ENCODE measurements at places on chromosomes 5 and 9. TPM values are rescaled to one million over a fixed set of nuclear protein-coding genes. Genes with fewer than 3 reads are reported as not detected.
A peak's percentile ranks its signal among the peaks of the same experiment; 100 is the strongest.

GRCh38 chr5:72468024-72468423 is 39.2 kb downstream of the ZNF366 start:
- peak; percentile 70 for DNase-seq

The PCDHB10 gene
- 0.10 TPM for total RNA-seq

GRCh38 chr5:174532455-174533453 is 191.6 kb upstream of the MSX2 start:
- DNase-seq = peak; percentile 99

DNA sequence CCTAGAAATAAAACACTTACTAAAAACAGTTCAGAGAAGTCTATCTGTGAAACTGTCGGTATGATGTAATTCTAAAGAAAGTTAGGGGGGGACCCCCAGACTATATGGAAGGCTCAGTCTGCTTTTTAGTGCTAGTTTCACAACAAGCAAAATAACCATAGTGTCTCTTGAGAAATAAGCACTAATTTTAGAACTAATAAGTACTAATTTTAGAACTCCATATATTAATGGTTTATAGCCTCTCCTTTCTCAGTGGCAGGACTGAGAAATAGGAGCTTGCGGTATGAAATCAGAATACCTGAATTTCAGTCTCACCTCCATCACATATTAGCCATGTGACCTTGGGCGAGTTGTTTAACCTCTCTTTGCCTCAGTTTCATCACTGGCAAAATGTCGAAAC is 1.4 kb upstream of the PHF24 start:
- no peak for DNase-seq

DNA sequence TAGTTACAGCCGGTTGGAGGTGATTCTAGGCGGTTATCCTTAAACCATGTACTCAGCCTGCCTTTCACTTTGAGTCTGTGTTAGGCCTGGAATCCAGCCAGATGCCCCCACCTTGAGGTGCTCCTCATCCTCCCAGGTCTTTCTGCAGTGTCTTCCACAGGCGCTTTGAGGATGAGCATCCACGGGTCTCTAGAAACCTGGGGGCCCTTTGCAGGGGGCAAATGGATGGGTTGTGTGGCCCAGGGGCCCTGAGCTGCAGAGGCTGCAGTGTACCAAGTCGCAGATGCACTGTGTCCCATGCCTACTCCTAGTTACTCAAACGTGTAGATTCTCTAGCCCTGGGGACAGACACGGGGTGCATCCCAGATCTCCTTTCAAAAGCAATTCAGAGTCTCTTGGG is 242.1 kb upstream of the IRX1 start:
- no peak for DNase-seq

DNA sequence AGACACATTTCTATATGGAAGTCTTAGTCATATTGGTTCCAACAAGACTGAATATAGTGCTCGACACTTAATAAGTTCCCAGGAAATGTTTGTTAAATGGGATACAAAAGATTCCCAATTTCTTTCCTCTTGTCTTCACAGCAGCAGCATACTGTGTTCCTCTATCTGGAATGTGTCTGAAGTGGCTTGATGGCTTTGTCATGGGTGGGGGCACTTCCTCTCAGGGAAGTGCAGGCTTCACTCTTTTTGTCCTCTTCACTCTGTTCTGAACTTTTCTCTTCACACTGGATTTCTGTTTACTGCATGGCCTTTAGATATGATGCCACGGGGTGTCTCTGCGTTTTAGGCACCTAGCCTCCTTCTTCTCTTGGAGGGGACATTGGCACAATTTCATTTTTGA is 127.7 kb upstream of the C9orf72 start:
- DNase-seq = no peak

DNA sequence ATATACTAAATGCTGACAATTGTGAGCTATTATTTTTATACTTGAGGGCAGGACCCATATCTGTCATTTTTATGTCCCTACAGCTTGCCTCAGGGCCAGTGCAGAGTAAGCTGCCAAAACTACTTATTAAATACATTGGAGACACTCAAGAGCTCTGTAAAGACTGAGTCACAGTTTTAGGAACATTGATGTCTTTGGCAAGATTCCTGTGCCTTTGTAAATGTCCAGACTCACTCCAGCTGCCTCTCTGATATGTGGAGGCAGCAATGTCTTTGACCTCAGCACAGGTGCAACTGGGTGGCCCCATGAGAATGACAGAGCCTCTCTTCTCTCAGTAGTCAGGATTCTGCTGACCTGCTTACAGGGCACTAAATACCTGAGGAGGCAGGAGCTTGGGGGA is 363.2 kb downstream of the OSTF1 start:
- DNase-seq = peak; percentile 9

DNA sequence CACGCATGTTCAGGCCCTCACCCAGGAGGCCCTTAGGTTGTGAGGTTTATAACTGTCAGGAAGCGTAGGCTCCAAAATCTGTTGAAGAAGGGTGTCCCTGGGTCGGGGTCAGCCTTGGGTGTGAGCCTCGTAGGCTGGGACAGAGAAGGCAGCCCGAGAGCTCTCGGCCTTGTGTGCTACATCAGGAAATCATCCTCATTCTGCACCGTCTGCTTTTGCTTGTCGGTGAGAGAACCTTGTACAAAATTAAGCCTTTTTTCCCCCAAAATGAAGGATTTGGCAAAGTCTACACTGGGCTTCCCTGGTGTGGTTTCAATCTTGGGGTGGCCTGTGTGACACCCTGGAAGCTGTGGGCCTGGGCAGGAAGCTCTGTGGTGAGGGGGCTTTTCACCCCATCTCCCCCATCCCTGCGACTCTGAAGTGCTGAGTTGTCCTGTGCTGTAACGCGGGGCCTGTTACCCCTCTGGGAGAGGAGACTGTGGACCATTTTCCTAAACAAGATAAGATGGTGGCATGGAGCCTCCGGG is 55.3 kb downstream of the AHRR start:
- no peak for DNase-seq

DNA sequence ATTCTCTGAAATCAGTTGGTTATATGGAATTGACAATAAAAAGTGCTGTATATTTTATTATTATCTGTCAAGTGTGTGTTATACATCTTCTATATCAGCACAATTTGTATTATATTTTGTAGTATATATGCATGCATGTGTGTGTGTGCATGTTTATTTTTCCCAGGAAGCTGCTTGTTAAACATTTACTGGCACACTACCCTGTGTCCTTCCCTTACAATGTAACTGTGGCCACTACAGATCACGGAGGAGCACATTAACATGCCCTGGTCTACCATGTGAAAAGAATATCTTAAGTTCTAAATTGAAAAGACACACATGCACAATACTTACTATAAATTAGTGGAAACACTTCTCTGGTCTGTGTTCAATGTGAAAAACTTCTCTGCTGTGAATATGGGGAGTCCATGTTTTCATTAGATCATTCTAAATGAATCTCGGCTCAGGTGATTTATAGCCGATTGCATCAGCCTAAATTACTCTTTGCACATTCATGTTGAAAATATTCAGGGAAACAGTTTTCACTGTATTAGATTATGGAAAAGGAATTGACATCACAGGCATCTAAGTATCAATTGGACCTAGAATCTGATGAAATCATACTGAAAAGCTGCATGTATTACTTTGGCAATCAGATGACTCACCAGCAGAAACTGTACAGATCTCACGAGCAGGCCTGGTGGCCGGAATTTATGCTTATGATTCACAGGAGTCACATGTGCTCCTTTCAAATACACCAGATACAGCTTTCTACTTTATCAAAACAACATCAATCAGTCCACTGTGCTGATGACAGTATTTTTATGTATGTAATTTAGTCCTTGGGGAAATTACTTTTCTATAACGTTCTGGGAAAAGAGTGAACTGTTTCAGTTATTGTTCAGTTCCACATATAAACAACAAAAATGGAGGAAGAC is 39.4 kb downstream of the LURAP1L start:
- peak; percentile 100 for DNase-seq

The SPOCK1 gene
- 37.9 TPM for total RNA-seq

- DNase-seq = no peak
These were observed 360.1 kb downstream of the KDM4C start for GRCh38 chr9:7117676-7118561.

DNA sequence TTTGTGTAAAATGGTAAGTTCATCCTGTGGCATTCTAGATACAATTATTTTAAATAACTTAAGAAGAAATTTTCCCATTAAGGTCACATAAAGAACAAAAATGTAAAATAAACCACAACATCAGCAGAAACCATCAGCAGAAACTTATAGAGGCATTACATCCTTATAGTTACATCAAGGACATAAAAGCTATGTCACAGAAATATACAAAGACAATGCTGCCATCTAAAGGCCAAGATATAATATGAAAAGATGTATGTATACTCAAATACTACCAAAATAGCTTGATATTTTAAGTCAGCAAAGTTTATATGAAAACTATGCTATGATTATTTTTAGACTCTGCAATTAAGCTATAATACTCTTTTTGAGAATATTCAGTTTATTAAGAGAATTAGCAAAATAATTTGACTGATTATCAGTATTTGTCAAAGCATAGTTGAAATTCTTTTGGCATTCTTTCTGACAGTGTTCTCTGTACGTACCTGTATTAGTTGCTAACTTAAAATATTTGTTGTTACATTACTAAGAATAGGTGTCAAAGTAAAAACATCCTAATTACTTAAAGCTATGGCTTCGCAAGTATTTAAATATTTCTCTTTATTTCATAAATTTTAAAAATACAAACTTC is 36.2 kb downstream of the FBXL17 start:
- no peak for DNase-seq

- DNase-seq = peak; percentile 15
These were observed 23.9 kb downstream of the SRP19 start for GRCh38 chr5:112885001-112885400.

The MAMDC2 gene
- not detected for total RNA-seq

- no peak for DNase-seq
These were observed 68.2 kb downstream of the BARX1 start for GRCh38 chr9:93886911-93887310.

DNA sequence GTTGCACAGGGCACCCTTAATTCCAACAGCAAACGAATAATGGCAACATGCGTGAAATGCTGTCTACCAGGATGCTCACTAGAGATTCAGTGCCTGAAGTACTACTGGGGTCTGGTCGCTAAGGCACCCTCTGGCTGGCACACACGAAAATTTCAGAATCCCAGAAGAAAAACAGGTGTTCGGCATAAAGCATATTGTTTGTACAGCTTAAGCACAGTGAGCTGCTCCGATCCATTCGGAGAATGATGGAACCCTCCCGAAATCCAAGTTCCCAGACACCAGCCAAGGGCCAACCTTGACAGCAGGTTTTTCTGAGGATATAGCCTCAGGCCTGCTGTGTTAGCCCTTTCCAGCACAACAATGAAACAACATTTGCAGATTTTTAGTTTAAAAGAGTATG is 61.4 kb upstream of the ALDH1B1 start:
- DNase-seq = no peak

The PCDHGA12 gene
- total RNA-seq = not detected

DNA sequence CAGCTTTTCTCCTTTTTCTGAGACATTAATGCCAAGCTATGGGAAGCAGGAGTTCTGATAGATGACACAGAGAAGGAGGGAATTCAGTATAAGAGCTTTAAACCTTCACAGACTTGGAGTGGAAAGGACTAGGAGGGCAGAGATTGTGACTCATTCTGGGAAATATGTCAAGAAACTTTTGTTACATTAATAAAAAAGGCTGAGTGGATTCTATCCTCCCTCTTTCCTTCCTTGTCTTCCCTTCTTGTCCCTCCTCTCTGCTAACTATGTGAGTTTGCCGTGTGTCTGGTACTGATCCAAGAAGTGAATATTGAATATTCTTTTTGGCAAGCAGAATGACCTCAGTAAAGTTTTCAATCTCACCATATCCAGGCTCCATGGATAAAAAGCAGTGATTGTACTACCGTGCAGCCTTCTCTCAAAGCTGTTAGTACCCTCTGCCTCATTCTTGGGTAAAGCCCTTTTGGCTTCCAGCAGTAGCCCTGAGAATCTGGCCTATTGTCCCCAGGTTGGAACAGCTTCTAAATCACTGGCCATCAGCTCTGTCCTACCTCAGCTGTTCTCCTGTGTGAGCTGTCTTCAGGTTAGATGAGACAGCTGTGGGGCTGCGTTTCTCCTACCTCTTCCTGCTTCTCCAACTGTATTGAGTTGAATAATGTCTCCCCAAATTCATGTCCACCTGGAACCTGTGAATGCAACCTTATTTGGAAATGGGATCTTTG is 73.9 kb downstream of the ATG10 start:
- no peak for DNase-seq

DNA sequence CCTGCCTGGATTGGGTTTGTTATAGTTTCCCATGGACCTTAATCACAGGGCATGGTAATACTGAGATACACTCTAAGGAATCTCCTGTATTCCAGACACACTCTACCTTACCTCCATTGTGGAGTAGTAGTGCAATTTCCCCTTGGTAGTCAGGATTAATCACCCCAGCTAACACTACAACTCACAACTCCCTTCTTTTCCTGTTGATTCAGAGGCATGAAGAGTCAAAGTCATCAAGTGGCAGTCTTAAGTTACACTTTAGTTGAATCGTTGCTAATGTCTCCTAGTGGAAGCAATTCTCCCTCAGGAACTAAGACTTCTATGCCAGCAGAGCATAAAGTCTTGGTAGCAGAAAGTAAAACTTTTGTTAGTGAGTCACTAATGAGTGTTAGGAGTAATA is 122.7 kb upstream of the APC start:
- DNase-seq = no peak

- no peak for DNase-seq
These were observed 582 bp upstream of the FBXO4 start for GRCh38 chr5:41924526-41924871.

GRCh38 chr5:142966121-142966420 is 195.9 kb downstream of the ARHGAP26 start:
- no peak for DNase-seq

GRCh38 chr9:134944916-134945315 is 27.2 kb upstream of the FCN1 start:
- no peak for DNase-seq

GRCh38 chr9:99605016-99605743 is 216.5 kb upstream of the NR4A3 start:
- DNase-seq = no peak

The IFNK gene
- not detected for total RNA-seq

DNA sequence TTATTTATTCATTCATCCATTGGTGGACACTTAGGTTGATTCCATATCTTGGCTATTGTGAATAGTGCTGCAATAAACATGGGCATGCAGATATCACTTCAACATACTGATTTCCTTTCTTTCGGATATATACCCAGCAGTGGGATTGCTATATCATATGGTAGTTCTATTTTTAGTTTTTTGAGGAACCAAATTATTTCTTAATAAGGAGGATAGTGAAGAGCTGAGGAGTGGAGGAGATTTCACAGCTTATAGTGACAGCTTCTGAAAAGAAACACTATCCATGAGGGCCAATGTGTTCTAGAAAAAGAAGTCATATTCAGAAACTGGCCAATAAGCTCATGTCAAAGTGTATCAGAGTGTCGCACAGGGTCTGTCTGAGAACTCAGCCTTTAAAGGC is 183.3 kb downstream of the SEC61B start:
- no peak for DNase-seq

GRCh38 chr5:82346399-82347165 is 68.4 kb upstream of the RPS23 start:
- DNase-seq = no peak

DNA sequence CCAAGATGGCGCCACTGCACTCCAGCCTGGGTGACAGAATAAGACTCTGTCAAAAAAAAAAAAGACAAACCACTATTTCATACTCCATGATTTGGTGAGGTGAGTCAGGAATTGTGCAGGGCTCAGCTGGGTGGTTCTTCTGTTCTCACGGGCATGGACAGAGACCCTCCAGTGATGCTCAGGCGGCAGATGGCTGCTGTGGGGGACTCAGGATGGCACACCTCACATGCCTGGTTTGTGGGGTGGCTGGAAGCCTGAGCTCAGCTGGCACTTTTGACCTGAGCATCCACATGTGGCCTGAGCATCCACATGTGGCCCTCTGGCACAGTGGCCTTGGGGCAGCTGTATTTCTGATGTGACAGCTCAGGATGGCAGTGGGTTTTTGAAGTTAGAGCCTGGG is 217.2 kb downstream of the IRX2 start:
- no peak for DNase-seq

The TLR4 gene
- 3.9 TPM for total RNA-seq
